ENCODE measurements at places on chromosomes 5 and 9. TPM values are rescaled to one million over a fixed set of nuclear protein-coding genes. Genes with fewer than 3 reads are reported as not detected.

Gene SKP1
- 301 TPM for total RNA-seq

Gene PCDHGA10
- total RNA-seq = not detected

Gene C5orf52
- not detected for total RNA-seq

Gene TDRD7
- total RNA-seq = 3.5 TPM

- DNase-seq = no peak
These were observed 19.3 kb downstream of the ISOC1 start for GRCh38 chr5:129113867-129114266.

- no peak for DNase-seq
These were observed 121.1 kb downstream of the LHX2 start for GRCh38 chr9:124132671-124133147.

- DNase-seq = no peak
These were observed 1.9 kb upstream of the DCAF10 start for GRCh38 chr9:37798677-37799076.

DNA sequence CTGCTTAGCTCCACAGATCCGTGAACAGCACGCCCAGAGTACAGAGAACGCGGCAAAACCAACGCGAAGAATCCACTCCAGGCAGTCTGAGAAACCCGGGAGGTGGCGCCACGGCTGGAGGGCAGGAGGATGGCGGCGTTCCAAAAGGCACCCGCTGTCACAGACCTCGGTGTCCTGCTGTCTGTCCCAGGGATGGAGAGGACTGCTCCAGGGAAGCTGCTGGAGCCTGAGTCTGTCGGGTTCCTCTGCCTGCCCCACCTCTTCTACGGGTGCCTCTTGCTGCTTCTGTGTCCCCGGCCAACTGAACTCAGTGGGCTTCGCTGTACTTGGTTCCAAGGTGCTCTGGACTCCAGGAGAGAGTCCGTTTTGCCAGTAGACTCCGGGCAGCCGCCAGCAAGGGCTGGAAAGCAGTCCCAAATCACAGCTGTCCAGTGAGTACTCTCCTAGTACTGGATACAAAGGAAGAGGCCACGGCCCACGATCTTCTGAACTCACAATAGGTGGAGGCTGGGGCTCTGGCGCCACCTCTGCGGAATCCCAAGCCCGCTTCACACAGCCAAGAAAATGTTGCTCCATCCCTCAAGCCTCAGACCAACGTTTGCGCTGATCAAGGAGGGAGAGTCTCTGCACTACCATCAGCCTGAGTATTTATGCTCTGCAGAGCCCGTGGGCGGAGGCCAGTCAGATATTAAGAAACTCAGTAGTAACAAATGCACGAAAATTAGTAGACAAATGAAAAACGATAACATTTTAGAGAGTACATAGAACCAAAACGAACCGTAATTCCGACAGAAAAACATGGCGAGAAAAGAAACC, 440 bp downstream of the ANXA2R start:
- DNase-seq = no peak

- no peak for DNase-seq
These were observed 3.2 kb upstream of the MAPK9 start for GRCh38 chr5:180294913-180295555.

GRCh38 chr5:143986516-143987212, 174.7 kb downstream of the HMHB1 start:
- no peak for DNase-seq

DNA sequence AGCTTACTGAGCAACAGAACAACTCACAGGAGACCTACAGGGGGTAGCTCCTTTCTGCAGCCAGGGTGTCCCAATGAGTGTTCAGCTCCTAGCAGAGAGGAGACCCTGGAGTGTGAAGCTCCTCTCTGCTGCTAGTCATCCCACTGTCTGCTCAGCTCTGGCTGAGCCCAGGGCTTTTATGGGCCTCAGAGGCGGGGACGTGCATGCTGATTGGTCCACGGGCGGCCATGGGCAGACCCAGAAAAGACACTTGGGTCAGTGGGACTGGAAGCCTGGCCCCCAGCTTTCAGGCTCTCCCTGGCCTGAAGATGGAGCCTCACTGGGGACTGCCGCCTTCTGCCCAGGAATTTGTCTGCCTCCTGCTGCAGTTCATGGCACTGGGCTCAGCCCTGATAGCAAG, 40.6 kb downstream of the TSPAN17 start:
- DNase-seq = no peak

GRCh38 chr5:173198049-173198448, 37.0 kb downstream of the NKX2-5 start:
- no peak for DNase-seq

DNA sequence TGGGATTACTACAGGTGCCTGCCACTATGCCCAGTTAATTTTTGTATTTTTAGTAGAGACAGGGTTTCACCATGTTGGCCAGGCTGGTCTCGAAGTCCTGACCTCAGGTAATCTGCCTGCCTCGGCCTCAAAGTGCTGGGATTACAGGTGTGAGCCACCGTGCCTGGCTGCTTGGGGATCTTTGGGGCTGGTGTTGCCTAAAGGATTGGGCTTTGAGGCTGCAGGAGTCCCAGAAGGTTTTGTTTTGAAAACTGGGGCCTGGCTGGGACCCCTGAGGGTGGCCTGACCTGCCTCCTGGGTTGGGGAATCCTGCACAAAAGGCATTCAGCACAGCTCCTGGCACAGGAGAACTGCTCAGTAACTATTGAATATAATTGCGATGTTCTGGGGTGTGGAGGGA, 25.1 kb upstream of the SHB start:
- no peak for DNase-seq

DNA sequence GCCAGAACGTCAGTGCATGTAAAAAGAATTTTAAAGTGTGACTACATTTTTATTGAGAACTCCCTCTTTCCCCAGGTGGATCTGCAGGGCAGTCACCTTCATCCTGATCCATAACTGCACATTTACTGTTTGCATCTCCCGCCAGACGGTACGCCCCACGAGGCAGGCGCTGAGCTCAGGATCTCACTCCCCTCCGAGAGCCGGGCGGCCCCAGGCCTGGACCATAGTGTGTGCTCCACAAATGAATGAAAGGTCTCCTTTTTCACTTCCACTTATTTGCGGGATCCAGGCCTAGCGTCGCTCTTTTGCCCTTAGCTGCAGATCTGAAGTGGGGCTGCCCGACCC, 378 bp downstream of the DROSHA start:
- peak; percentile 41 for DNase-seq

DNA sequence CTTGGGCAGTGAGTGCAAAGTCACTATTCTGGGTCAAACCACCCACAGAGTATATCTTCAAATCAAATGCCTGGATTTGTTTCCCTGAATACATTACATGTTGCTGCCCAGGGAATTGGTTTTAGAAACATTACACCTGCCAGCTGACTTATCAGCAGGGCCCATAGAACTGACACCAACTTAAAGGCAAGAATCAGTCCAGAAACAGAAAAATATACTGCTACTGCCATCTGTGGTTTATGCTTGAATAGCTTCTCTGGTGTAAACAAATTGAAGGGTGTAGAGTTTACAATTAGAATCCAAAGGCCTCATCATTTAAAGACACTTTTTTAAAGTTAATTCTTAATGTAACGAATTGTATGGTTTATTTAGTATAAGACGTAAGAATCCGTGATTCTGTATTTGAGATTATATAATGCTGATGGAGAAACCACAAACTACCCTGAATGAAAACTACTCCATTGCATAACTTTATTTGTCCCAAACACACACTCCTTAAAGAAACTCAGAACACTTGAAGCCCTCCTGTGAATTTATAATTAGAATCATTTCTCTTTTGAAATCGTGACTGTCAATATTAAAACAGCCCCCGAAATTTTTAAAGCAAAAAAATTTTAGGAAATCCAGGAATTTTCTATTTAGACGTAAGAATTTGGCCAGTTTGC, 6.2 kb downstream of the NR6A1 start:
- no peak for DNase-seq

DNA sequence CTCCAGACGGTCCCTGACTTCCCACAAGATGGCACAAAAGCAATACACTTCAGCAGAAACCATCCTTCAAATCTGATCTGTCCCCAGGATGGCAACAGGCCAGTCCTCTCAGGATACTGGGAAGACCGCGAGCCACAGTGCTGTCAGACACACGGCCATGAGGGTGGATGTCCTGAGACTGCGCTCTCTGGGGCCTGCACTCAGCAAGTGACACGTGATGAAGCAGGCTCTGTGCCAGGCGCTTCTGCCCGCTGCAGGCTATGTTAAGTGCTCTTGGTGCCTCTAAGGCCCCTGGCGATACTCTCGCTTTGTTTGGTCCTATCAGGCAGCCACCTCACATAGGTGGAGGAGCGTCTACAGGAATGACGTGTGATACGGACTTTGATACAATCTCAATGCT, 7.1 kb downstream of the BRD9 start:
- DNase-seq = no peak

DNA sequence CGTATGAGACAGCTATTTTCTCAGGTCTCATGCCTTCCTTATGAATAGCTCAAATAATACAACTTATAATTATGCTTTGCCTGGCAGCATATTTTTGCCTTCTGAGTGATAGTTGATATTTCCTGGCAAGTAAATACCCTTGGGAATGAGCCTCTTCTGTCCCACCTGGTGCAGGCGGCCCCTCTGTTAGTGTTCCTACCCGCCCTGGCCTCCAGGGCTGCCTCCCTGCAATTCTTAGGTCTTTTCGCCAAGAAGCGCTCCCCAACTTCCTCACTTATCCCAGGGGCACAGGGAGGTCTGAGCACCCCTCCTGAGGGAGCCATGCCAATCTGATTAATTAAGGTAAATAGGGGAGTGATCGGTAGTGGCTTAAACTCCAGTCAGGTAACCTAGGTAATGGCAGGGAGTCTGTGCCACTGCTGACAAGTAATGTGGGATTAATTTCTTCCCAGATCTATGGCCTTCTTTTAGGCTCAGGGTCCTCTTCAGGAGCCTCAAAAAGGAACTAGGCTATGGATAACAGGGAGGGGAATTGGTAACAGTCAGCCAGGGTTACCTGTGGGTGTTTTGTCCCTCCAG, 81.5 kb downstream of the GALNT10 start:
- no peak for DNase-seq

GRCh38 chr9:78405461-78405860, 108.5 kb downstream of the PSAT1 start:
- no peak for DNase-seq

DNA sequence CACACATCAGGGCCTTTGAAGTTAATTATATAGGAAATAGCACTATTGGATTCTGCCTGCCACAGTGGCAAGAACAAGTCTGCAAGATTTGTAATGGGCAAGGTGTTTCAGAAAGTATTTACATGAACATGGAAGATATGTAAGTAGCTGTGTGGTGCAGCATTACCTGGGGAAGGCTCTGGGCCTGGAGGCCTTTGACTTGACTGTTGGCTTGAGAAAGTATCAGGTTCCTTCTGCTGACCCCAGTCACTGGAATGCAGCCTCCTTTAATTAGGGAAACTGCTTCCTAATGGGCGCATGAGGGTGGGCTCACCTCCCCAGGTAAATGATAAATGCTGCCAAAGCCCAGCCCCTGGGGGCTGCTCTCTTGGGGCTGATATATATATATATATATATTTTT, 102.7 kb downstream of the GALNT10 start:
- no peak for DNase-seq

- no peak for DNase-seq
These were observed 75.7 kb downstream of the MED10 start for GRCh38 chr5:6302684-6303083.
